ENCODE measurements at places on chromosomes 11 and 22. TPM values are rescaled to one million over a fixed set of nuclear protein-coding genes. Genes with fewer than 3 reads are reported as not detected.

TCN2 gene
- 40.7 TPM for total RNA-seq

GVQW3 gene
- 2.1 TPM for total RNA-seq

CRYBB3 gene
- not detected for total RNA-seq

XKR3 gene
- total RNA-seq, result not detected

OR52E1 gene
- total RNA-seq, result not detected

POLD4 gene
- total RNA-seq, result 26.4 TPM

CCDC179 gene
- total RNA-seq, result not detected

SCT gene
- total RNA-seq, result not detected

Data from endothelial cell of coronary artery (primary cell).